ENCODE measurements at places on chromosomes 1 and 21.
A peak's percentile ranks its signal among the peaks of the same experiment; 100 is the strongest.

- DNase-seq, result no peak
Measured at GRCh38 chr1:69148731-69149130, 419.0 kb upstream of the LRRC7 start.

GRCh38 chr21:18265944-18266343 is 21.3 kb downstream of the CHODL start:
- no peak for DNase-seq

GRCh38 chr1:205430696-205431305 is 8.9 kb upstream of the LEMD1 start:
- no peak for DNase-seq

- DNase-seq, result peak; percentile 32
Measured at GRCh38 chr1:232574889-232575762, 54.8 kb downstream of the SIPA1L2 start.

DNA sequence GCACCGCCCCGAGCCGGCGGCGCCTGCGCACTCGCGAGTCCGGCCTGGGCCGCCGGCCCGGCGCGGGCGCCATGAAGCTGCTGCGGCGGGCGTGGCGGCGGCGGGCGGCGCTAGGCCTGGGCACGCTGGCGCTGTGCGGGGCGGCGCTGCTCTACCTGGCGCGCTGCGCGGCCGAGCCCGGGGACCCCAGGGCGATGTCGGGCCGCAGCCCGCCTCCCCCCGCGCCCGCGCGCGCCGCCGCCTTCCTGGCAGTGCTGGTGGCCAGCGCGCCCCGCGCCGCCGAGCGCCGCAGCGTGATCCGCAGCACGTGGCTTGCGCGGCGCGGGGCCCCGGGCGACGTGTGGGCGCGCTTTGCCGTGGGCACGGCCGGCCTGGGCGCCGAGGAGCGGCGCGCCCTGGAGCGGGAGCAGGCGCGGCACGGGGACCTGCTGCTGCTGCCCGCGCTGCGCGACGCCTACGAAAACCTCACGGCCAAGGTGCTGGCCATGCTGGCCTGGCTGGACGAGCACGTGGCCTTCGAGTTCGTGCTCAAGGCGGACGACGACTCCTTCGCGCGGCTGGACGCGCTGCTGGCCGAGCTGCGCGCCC is at the start of gene B3GALT6:
B3GALT6 (plus strand) TSS at position 30 of the 588 bp plus-strand sequence; CDS start at position 72, 42 bp downstream.
- DNase-seq, result peak; percentile 16

GRCh38 chr1:246779561-246780175 is 55.5 kb downstream of the SCCPDH start:
- DNase-seq, result no peak

GRCh38 chr1:200369706-200370105 is 40.1 kb downstream of the ZNF281 start:
- DNase-seq, result no peak

DNA sequence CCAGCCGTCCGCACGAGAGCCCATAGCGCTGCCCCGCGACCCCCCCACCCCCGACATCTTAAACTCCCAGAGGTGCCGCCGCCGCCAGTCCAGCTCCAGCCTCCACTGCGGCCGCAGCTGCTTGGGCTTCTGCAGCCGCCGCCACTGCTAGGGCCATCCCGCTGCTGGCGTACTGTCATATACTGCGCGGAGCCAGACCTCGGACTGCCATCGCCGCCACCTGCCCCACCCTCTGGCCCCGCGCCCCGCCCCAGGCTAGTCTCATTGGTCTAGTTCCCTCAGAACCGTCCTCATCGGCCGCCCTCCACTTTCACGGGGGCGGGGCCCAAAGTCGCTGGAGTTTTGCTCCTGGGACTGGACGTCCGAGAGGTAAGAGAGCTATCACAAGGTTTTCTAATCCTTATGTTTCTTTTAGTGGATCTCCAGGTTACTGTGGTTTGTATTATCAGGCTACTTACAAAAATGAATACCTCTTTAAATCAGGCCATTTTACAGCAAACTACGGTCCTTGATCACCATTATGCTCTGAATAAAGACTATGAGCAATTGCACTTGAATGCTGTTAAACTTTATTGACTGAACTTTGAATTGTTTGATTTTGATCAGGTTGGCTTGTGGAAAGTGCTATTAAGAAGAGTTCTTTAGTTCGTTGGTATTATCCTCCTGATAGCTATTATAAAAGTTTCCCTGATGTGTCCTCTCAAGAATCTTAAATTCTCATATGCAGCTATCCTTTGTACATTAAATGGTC is 2.8 kb upstream of the CD1D start:
- peak; percentile 64 for DNase-seq

- no peak for DNase-seq
Measured at GRCh38 chr1:154371436-154371835, 33.7 kb upstream of the IL6R start.

GRCh38 chr1:246093230-246093629 is 413.8 kb downstream of the SMYD3 start:
- DNase-seq, result no peak

DNA sequence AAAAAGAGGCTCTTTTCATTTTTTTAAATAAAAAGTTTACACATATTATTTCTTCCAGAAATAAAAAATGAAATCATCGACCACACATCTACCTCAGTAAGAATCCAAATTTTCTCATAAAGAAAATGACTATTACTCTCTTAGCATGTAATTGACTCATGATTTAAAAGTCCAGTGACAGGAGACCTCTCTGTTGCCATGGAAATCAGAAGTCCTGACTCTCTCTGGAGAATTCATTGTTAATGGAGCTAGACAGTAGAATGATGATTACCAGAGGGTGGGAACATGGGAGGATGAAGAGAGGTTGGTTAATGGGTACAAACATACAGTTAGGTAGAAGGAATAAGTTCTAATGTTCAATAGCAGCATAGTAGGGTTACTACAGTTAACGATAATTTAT is 5.0 kb upstream of the CLCA4 start:
- no peak for DNase-seq

GRCh38 chr1:206498685-206499084 is 8.6 kb upstream of the RASSF5 start:
- no peak for DNase-seq

DNA sequence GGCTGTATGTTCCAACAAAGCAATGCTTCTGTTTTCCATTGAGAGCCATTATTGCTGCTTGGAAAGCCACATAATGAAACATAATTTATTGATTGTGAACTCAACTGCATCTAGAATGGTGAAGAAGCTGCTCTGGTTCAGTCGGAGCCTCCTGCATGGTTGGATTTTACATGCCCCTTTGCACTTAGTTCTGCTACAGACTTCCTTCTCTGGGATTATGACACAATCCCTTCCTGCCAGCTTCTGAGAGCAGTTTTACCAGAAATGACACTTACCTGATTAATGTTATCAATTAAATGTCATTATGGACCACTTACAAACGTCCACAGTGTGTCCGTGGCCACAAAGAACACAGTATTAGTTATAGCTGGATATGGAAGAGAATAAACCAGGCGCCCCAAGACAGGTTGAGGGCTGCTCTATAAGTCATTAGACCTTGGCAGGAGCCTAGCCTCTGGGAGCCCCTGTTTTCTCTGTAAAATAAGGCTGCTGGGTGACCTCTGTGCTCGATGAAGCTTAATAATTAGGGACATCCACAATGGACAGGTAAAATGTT is 7.0 kb upstream of the CD58 start:
- DNase-seq, result no peak

DNA sequence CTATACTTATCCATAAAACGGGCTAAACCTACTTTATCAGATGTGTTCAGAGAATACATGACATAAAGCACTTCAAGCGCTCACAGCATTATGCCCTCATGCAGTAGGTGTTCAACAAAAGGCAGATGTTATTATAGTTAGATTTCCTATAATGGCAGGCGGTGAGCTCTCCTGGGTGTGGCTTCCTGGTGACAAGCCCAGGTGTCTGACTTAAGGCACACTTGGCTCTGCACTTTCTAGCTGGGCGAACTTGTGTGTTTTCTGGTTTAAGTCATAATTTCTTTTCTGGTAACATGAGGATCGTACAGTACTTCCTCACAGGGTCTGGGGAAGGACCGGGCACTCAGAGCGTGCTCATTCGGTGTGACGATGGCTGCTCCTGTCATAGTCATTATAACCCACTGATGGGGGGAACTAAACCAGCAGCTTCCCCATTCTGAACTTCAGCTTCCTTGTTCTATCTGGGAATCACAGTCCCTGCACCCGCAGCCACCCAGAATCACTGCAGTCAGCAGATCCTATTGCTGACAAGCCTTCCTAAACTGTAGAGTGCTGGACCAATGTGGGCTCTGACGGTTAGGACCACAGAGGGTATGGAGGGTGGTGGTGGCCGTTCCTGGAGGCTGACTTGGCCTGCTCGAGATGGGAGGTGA is 52.8 kb downstream of the IGSF21 start:
- DNase-seq, result no peak

DNA sequence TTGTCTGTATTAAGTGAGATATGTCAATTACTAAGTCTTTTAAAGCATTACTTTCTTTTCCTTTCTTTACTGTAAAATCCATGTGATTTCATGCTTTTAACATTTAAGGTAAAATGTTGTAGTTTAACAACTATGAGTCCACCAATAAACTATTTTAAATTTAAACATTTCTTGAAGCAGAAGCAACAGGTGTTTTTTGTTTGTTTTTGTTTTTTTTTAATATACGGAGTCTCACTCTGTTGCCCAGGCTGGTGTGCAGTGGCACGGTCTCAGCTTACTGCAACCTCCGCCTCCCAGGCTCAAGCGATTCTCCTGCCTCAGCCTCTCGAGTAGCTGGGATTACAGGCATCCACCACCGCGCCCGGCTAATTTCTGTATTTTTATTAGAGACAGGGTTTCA is 15.6 kb downstream of the AIDA start:
- DNase-seq, result no peak

GRCh38 chr1:38746402-38746935 is 113.1 kb downstream of the RRAGC start:
- no peak for DNase-seq

DNA sequence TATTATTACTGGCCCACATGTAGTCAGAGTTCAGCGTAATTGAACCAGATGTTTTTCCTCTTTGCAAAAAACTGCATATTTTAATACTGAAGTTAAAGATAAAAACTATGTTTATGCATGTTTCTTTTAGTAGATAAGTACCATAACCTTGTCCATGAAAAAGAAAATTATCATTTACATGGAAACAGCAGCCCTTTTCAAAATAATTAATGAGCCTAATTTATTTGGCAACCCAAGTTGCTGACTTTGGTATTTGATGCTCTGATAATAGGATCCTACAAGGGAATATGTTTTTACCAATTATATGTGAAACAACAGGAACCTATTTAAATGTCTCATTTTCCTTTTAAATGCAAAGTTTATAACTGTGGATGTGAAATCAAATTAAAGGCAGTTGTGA is 281.3 kb upstream of the C1orf105 start:
- DNase-seq, result no peak

- no peak for DNase-seq
Measured at GRCh38 chr1:117970252-117970651, 40.7 kb downstream of the WDR3 start.

- DNase-seq, result no peak
Measured at GRCh38 chr1:3846541-3846940, 10.5 kb downstream of the CEP104 start.

- no peak for DNase-seq
Measured at GRCh38 chr21:14687268-14687625, 141.1 kb upstream of the SAMSN1 start.

- no peak for DNase-seq
Measured at GRCh38 chr1:228013935-228014930, 7.4 kb downstream of the WNT3A start.

GRCh38 chr1:180623579-180624347 is 8.1 kb upstream of the XPR1 start:
- DNase-seq, result peak; percentile 26

DNA sequence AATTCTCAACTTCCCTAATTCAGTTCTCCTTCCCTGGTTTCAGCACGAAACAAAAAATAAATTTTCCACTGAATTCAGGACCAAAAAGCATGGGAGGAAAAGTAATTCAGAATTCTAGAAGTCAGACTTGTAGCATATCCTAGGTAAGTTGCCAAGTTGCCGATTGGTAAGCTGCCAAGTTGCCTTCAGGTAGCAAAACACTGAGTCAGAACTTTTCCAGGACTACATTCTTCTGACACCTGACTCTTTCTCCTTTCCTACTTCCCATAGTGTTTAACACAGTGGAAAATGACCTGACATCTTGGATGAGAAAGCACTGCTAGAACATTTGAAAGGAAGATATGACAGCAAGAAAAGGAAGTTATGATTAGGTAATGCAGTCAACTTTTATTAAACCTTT is 322.8 kb downstream of the SPATA17 start:
- no peak for DNase-seq

DNA sequence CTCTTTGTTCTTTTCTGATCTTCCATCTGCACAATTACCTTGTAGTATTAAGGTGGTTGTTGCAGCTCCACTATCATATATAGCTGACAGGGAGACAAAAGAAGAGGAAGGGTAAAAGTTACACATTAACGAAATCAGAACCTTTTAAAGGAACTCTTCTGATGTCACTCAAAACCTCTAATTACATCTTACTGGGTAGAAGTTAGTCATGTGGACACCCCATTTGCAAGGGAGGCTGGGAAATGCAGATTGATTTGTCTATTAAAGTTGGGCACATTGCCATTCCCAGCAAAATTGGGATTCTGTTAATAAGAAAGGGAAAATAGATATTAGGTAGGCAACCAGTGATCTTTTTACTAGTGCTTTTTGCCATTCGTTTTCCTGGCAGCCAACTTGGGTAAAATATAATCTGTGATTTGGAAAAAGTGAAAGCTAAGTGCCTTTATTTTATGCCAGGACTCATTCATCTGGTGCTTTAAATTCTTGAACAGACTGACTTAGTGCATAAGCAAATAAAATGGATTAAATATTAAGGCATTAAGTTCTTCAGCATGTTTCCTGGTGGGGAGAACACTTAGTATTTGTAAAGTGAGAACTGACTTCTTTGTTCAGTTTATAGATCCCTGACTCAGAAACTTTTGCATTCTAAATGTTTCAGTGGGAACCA is 71.3 kb downstream of the DNM3 start:
- no peak for DNase-seq

GRCh38 chr1:160401487-160401805 is 1.1 kb downstream of the VANGL2 start:
- no peak for DNase-seq

- no peak for DNase-seq
Measured at GRCh38 chr1:183287191-183287675, 101.2 kb downstream of the LAMC2 start.

DNA sequence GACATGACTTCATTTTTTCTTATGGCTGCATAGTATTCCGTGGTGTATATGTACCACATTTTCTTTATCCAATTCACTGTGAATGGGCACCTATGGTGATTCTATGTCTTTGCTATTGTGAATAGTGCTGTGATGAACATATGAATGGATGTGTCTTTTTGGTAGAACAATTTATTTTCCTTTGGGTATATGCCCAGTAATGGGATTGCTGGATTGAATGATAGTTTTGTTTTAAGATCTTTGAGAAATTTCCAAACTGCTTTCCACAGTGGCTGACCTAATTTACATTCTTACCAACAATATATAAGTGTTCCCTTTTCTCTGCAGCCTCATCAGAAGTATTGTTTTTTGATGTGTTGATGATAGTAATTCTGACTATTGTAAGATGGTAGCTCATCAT is 361.7 kb upstream of the SGIP1 start:
- DNase-seq, result no peak

GRCh38 chr1:6785728-6786505 is 663 bp downstream of the CAMTA1 start:
- peak; percentile 23 for DNase-seq

GRCh38 chr1:17498214-17498613 is 41.3 kb upstream of the ARHGEF10L start:
- no peak for DNase-seq

- peak; percentile 70 for DNase-seq
Measured at GRCh38 chr1:211259638-211260126, 516 bp downstream of the RCOR3 start.

GRCh38 chr1:80565406-80565805 is 1235.3 kb upstream of the ADGRL2 start:
- DNase-seq, result no peak

- peak; percentile 82 for DNase-seq
Measured at GRCh38 chr1:36155408-36156328, at the start of gene MAP7D1. Gene MAP7D1, plus strand, starts transcription at chr1:36156160. Its CDS starts 258 bp downstream, at chr1:36156418.
